Osteocyte (in vitro differentiated cells): ENCODE measurements at places on chromosomes 7 and 10.

DNA sequence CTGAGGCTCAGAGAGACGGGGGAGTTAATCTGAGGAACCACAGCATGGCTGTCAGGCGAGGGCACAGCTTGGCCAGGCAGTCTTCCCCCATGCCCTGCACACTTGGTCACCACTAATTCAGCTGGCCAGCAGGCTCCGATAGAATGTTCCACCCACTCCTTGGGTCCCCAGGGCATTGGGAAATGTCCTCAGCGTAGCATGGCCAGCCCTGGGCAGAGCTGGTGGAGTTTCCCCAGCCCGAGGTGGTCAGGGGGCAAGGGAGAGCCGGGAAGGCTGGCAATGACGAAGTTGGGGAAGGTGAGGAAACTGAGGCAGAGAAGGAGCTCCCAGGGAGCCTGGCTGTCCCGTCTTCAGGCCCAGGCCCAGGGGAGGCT is 12.1 kb upstream of the GRIFIN start:
- no peak for DNase-seq

- no peak for DNase-seq
These were observed 837.1 kb downstream of the LRMDA start for GRCh38 chr10:76268530-76268929.

DNA sequence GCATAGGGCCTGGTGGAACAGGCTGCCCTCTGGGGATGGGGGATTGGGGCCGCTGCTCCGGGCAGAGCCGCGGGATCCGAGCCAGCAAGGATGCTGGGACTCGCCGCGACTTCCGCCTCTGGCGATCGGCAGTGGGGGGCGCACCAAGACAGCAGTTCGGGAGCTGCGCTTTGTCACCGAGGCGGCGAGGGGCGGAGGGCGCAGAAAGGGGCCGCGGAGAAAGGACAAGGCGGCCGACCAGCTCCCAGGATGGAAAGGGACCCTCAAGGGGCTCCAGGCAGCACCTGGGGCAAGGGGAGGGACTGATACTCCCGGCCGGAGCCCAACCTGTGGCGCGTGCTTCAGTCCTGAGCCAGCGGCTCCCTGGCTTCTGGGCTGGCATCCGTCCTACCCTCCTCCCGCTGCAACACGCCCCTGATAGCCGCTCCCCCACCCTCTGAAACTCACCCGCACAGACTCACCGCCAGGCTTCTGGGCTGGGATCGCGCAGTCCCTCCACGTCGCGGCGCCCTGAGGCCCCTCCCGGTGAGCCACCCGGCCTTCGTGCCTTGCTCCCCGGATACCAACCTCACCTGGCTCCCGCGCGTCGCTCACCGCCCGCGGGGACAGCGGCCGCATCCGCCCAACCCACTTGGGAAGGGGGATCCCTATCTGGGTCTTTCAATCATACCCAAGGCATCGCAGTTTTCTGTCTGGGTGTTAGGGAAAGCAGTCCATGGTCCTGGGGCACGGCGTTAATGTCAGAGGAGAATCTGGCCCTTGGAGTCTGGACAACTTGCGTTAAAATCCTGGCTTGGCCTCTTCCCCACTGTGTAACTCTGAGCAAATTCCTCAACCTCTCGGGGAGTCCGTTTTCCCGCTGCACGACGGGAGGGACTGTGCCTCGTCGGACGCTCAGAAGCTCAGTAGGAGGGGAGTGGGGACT is 7.0 kb upstream of the EVX1 start:
- DNase-seq = no peak

GRCh38 chr10:6511347-6511746 is 68.7 kb downstream of the PRKCQ start:
- no peak for DNase-seq

- no peak for DNase-seq
These were observed 127.8 kb downstream of the PTPN20 start for GRCh38 chr10:47038881-47039561.
